ENCODE measurements at places on chromosomes 6 and 20.
A peak's percentile ranks its signal among the peaks of the same experiment; 100 is the strongest.

GRCh38 chr20:13436530-13436929 lies 202.2 kb downstream of the TASP1 start:
- no peak for DNase-seq

DNA sequence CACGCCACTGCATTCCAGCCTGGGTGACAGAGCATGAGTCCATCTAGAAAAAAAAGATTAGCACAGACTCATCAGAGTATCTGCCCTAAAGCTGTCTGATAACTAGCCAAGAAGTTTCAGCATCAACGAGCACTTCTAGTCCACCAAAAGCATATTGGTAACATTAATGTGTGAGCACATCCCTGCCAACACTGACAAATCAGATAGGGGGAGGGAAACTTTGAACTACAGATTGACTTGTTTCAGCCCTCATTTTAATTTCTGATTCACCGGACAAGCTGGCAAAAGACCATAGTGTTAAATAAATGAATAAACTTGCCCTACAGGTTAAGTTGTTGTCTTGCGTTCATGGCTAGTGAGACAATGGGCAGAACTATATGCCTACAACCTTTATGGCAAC lies 7.7 kb upstream of the SEC63 start:
- no peak for DNase-seq

GRCh38 chr6:14383393-14384174 lies 266.0 kb downstream of the CD83 start:
- DNase-seq = no peak

DNA sequence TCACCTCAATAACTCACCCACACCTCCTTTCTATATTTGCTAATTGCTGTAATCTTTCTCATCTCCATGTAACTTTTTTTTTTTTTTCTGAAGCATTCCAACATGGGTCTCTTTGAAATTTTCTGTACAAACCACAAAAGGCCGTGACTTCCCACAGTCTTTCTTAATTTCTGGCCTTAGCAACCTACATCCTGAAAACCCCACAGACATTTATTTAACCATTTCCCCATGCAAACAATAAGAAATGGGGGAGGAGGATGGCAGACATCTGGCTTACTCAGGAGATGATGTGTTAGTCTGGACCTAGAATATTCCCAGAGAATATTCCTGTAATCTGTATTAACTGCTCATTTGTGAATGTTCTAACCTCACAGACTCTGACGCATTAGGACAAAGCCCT lies 57.6 kb downstream of the MEP1A start:
- no peak for DNase-seq

DNA sequence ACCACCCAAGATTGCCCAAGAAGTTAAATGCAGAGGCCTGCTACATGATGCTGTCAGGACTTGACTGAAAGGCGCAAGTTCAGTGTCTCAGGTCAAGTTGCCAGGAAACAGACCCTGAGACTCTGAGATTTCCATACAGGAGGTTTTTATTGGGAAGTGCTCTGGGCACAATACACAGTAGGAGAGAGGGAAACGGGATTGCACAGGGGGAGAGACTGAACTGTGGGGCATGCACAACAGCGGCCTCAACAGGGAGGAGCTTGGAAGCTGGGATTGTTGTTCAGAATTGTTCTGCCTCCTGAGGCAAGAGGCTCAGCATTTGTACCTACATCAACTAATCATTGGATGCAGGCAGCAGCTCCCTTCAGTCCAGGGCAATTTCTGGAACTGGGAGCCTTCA lies 6.7 kb downstream of the STX11 start:
- no peak for DNase-seq

DNA sequence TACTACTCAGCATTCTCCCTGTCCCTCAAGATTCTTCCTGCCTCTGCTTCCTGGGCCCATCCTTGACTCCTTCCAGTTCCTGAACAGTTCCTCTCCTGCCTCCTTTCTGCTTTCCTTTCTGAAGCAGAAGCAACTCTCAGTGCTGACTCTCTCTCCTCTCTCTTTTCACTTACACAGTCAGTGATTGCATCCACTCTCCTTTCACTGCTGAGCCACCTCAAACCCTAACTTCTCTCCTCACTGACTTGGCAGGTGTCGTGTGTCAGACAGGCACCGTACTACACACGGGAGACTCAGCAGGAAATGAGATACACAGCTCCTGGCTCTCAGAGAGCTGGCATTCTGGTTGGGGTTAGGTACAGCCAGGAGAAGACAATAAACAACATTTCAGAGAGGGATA lies 5.6 kb downstream of the ABHD16A start:
- DNase-seq = no peak

GRCh38 chr6:139376604-139377218 lies 2.3 kb upstream of the CITED2 start:
- DNase-seq = no peak

- DNase-seq = no peak
Observed at GRCh38 chr6:159041181-159041580, 3.6 kb downstream of the TAGAP start.

GRCh38 chr6:158010591-158011477 lies 29.2 kb downstream of the SYNJ2 start:
- no peak for DNase-seq

DNA sequence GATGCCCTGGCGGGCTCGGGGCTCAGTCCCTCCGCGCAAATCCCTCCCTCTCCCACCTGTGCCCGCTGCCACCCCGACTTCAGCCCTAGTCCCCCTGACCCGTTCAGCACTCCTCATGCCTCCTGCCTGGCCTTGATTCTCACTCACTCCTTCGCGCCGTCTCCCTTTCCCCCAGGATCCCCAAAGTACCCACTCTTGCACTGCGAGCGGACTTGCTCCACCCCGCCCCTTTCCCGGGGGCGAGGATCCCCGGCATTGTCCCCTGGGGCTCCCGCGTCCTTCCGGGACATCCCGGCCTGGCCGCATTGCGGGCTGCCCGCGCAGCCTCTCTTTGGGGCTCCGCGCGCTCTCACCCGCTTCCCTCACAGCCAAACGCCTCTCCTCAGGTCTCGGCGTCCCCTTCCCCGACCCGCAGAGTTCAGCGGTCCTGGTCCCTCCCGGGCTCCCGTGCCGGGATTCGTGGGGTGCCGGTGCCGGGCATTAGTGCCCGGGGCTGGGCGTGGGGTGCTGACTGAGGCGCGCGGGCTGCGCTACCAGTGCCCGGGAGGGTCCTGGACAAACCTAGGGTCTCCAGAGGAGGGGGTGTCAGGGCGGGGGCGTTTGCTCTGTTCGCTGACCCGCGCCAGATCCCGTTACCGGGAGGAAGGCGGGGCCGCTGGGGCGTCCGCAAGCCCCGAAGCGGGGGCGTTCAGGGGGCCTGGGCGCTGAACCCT lies 45.5 kb upstream of the SUPT3H start:
- DNase-seq = no peak

GRCh38 chr6:26195376-26195923 lies 108.2 kb downstream of the HFE start:
- peak; percentile 79 for DNase-seq

DNA sequence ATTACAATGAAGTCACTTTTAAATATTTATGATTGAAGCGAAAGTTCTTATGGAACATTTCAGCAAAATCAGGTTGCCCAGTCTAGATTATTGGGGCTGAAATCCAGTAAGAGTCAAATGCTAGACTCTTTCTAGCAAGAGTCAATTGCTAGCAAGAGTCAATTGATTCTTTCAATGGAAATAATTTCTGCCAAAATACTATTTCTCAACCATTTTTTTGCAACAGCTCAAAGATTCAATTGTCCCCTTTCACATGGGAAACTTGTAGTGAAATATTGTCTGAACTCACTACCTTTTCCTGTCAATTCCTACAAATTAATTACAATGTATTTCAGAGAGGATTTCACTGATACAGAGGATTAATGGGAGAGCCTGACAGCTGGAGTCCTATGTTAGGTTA lies 78.3 kb downstream of the MAP7 start:
- no peak for DNase-seq

GRCh38 chr20:61885759-61886715 lies 179.6 kb downstream of the TAF4 start:
- no peak for DNase-seq

DNA sequence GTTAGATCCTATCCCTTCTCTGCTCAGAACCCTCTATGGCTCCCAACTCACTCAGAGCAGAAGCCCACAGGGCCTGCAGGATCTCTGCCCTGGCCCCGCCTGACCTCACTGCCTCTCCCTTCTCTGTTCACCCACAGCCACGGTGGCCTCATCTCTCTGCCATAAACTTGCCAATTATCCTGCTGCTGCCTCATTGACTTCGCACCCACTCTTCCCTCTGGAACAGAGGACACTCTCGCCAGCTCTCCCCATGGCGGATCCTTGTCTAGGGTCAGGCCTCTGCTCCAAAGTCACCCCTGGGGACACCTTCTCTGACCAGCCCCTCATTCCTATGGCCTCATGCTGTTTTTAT lies 86.4 kb downstream of the CEBPB start:
- no peak for DNase-seq

DNA sequence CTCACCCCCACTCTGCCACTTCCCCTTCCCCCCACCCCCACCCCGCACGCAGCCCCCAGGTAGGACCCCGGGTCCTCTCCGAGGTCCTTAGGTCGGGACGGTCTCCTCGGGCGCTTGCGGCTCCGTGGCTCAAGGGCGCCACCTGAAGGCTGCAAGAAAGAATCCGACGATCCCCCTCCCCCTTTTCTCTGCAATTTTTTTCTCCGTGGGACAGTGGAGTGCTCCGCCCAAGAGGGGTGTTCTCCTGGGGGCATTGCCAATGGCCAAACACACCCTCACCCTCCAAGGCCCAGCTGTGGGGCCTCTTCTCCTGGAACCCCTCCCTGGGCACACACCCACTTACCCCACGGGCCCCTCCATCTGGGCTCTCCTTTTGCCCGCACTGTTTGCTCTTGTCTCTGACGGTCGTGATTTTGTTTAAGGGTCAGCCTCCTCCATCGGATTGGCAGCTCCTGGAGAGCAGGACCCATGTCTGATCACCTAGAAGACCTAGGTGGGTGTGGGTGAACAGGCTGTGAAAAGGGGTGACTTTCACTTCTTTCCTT lies 1.1 kb upstream of the TMEM74B start:
- DNase-seq = no peak

DNA sequence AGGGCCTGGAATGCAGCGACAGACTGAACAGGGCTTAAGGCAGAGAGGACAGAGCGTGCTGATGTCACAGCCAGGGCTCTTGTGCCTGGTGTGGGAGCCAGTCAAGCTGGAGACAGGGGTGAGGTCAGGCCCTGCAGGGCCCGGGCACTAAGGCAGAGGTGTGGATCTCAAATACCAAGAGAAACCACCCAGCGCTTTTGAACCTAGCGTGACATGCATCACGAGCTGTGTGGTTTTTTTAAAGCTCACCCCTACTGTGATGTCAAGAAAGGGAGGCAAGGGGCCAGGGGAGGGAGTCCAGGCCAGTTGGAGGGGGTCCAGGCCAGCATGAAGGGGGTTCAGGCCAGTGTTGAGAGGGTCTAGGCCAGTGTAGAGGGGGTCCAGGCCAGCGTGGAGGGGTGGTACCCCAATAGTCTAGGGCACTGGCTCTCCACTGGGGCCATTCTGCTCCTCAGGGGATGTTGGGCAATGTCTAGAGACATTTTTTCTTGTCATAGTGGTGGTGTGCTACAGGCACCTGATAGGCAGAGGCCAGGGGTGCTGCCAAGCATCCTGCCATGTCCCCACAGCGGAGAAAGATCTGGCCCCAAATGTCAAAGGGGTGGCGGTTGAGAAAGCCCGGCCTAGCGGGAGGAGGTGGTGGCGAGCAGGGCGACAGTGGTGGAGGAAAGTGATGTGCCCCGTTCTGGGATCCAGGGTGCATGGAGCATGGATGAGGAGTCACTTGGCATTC lies 42.6 kb downstream of the RBM38 start:
- DNase-seq = no peak

- DNase-seq = no peak
Observed at GRCh38 chr20:11083841-11084240, 410.0 kb upstream of the JAG1 start.

GRCh38 chr6:53959717-53960116 lies 151.5 kb upstream of the MLIP start:
- no peak for DNase-seq

- DNase-seq = no peak
Observed at GRCh38 chr6:163206196-163206595, 208.3 kb upstream of the QKI start.

- DNase-seq = no peak
Observed at GRCh38 chr6:97032955-97033354, 108.4 kb downstream of the KLHL32 start.

DNA sequence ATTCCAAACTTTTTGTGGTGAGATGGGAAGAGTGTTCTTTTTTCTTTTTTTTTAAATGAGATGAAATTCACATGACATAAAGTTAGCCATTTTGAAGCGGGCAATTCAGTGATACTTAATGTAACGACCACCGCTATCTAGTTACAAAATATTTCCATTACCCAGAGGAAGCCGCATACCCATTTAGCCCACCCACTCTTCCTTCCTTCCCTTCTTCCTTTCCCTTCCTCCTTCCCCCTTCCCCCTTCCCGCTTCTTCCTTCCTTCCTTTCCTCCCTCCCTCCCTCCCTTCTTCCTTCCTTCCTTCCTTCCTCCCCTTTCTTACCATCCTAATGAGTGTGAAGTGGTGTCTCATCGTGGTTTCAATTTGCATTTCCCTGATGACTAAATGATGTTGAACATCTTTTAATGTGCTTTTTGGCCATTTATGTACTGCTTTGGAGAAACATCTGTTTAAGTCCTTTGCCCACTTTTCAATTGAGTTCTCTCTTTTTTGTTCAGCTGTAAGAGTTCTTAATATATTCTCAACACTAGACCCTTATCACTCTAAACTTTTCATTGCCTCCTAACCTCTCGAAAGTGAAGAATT lies 371.1 kb downstream of the FARS2 start:
- no peak for DNase-seq

GRCh38 chr20:38127920-38128528 lies 37.0 kb downstream of the TGM2 start:
- DNase-seq = no peak

DNA sequence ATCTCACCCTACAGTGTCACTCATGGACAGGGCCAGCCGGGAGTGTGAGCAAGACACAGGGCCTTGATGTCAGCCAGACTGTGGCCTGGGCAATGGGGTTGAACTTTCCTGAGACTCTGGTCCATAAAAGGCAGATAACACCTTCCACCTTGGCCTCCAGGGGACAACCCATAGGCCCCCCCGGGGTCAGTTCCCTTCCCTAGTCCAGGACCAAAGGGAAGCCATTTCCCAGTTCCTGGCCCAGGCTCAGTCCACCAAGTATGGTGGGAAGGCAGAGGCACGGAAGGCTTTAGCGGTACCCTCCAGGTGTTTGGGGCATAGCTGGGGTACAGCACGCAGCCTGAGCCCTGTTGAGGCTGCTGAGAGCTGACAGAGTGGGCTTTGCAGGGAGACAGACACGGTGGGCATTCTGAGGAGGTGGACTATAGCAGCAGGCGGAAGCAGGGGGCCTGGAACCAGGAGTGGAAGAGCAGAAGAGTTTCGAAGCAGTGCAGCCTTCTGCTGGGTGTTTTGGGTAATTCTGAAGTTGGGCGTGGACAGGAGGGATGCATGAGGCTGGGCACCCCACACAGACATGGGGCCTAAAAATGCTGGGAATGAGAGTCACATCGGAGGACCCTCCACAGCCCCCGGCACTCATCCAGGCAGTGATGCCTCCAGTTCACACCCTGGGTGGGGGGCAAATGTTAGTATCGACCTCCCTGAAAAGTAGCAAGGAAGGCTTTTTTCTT lies 43.9 kb upstream of the CD93 start:
- DNase-seq = no peak

Data from amniotic stem cell (primary cell).